ENCODE measurements at places on chromosomes 7 and 10.

DNA sequence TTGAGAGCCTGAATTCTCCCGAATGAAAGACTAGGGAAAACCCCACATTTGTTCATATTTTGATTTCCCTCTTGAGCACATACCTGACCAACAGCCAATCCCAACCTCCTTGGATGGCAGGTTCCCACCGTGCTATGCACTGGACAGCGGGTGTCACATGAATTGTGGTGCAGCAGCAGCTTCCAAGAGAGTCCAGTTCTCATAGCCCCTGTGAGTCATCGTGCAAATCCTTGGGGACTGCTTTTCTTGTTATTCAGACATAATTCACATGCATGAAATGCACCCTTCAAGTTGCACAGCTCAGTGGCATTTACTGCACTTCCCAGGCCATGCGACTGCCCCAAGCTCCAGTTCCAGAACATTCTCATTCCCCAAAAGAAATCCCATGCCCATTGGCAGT lies 67.8 kb upstream of the PPP2R2D start:
- DNase-seq, result no peak

DNA sequence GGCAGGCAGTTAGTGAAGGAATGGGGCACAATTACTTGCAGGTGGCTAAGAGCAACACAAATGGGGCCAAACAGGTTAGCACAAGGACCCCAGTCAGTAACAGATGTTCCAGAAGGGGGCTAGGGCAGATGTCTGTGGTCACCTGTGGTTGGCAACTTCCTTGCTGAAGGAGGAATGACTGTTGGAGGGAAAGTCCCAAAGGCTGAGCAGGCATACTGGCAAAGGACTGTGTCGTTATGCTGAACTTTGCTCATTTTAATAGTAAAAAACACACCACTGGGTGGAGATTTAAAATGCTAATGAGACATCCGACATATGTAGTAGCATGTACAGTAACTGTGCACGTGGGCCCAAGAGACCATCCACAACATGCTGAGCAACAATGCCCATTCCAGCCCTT lies 511.6 kb downstream of the CALN1 start:
- no peak for DNase-seq

- DNase-seq, result peak; percentile 13
These were observed 327.2 kb upstream of the BMPER start for GRCh38 chr7:33578166-33578565.

- no peak for DNase-seq
These were observed 215.3 kb downstream of the MAD1L1 start for GRCh38 chr7:2017481-2017891.

GRCh38 chr10:60230892-60231291 lies 158.8 kb downstream of the ANK3 start:
- no peak for DNase-seq

- DNase-seq, result peak; percentile 54
These were observed 34.3 kb downstream of the FAM53B start for GRCh38 chr10:124709861-124710260.

GRCh38 chr10:7832060-7832459 lies 13.8 kb downstream of the TAF3 start:
- no peak for DNase-seq

- DNase-seq, result no peak
These were observed 221.4 kb downstream of the BICC1 start for GRCh38 chr10:58734116-58734515.

- DNase-seq, result no peak
These were observed 15.0 kb upstream of the ZNF467 start for GRCh38 chr7:149788300-149788851.

- DNase-seq, result no peak
These were observed 10.8 kb upstream of the PON1 start for GRCh38 chr7:95335093-95335492.

DNA sequence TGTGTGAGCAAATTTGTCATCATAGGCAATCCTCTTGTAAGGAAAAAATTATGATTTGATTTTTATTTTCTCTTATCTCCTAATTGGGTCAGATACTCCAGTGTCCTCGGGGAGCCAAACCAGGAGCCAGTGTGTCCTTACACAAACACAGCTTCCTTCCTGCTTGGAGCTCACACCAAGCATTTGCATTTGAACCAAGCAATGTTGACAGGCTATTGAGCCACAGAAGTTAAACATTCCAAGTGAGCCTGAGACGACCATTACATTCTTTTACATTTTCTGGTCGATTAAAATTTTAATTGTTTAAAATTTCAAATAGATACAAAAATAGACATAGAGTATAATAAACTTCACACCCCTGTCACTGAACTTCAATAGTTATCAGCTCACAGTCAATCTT lies 194.8 kb downstream of the CFTR start:
- no peak for DNase-seq

DNA sequence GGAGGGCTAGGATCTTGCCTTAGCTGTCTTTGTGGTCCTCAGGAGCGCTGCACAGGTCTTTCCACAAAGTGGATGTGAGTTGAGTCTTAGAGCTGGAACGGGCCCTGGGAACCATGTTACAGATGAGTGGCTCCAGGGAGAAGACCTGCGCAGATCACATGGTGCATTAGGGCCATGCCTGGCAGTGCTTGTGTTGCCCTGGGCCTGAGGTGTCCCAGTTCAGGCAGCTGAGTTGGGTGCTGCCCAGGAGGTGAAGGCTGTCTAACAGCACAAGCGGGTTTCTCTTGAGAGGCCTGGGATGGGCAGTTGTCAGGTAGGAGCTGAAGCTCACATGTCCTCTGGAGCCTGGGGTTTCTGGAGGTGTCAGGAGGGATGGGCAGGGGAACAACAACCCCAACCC lies 33.7 kb upstream of the ANKRD2 start:
- no peak for DNase-seq

DNA sequence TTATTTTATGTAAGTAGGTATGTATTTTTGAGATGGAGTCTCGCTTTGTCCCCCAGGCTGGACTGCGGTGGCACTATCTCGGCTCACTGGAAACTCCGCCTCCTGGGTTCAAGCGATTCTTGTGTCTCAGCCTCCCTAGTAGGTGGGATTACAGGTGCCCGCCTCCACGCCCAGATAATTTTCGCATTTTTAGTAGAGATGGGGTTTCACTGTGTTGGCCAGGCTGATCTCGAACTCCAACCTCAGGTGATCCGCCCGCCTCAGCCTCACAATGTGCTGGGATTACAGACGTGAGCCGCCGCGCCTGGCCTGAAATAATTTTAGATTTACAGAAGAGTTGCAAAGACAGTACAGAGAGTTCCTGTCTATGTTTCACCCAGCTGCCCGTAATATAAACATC lies 37.5 kb downstream of the PFKFB3 start:
- DNase-seq, result no peak

DNA sequence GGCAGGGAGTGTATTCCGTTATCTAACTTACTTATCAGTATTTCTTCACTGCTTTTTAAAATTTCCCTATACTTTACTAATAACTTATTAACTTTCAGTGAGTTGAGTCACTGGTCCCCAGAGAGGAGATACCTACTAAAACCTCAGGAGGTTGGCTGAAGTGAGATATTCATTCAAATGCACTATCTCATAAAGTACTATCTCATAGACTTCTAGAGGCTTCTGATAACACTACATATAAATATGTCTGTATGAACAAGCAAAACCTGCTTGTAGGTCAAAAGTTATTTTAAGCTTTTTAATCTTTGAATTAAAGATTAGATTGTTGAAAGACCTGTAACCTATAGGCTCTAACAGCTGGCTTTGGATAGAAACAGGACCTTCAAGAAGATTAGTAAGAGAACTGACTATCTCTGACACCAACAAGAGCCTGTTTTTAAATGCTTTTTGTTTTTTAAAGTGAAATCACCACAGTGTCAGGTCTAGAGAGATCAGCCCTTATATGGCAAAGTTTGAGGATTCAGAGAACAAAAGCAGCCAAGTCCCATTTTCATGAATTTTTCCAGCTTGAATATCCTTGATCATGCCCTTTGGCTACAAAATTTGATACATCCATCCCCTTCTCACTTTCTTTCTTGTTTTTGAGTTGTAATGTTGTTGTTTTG lies 242.2 kb downstream of the ARL4A start:
- no peak for DNase-seq

DNA sequence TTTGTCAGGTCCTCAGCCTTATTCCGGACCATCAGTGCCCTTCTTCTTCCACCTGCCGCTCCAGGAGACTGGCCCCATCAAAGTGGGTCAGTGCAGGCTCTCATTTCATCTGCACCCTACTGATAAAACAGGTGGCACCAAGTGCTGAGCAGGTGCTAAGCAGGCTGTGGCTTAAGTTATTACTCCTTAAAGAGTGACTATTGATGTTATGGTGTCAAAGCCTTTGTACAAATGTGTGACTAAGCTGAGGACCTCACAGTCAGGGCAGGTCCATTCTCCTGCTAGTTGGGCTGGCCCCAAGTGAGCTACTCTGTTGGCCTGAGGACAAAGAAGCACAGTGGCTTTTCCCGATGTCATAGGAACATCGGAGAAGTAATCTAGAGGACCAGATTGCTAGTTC lies 11.2 kb upstream of the CALD1 start:
- DNase-seq, result no peak

- DNase-seq, result no peak
These were observed 98.6 kb downstream of the BUB3 start for GRCh38 chr10:123252779-123253178.

GRCh38 chr10:73865459-73866442 lies 8.6 kb downstream of the CAMK2G start:
- DNase-seq, result no peak

- no peak for DNase-seq
These were observed 293.4 kb upstream of the LYZL1 start for GRCh38 chr10:28995497-28995896.

- DNase-seq, result no peak
These were observed 110.4 kb downstream of the RAMP3 start for GRCh38 chr7:45268013-45268412.

DNA sequence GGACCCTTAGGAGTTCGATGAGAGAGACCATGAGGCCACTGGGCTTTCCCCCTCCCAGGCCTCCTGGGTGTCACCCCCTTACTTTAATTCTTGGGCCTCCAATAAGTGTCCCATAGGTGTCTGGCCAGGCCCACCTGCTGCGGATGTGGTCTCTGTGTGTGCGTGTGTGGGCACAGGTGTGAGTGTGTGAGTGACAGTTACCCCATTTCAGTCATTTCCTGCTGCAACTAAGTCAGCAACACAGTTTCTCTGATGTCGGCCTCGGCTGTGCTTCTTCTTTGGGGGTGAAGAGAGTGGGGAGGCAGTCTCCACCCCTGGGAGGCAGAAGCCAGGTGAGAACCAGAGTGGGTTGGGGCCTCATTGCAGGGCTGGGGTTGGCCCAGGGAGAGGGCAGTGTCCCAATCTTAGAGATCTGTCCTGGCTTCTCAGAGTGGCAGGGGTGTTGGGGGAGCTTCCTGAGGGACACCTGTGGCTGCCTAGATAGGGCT lies 1.5 kb downstream of the PVRIG start:
- no peak for DNase-seq

GRCh38 chr10:927131-927530 lies 4.4 kb downstream of the LARP4B start:
- no peak for DNase-seq

DNA sequence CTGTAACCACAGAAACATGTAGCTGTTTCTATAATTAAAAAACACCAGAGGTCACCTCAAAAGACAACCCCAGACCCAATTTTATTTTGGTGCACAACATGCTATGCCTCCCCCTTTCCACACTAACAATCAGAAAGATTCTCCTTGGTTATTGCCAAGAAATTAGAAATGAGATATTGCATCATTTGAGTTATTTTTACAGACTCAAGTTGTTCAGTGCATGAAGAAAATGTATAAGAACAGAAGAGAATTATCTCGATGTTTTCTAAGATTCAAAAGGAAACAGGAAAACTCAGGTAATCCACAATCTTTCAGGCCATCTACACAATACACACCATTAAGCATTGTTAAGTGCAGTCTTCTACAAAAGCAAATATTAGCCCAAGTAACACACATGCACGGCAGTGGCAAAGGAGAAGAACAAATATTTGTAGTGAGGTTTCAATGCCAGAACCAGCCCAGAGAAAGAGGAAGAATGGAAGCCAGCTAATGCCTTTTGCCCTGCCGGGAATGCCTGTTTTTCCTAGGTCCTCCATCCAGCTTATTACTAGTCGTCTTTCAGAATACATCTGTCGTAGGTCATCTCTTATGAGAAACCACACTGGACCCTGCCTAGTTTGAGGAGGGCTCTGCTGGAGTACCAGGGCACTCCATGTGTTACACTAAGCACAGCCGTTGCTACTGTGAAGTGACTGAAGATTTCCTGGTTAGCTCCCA lies 67.6 kb upstream of the C1GALT1 start:
- DNase-seq, result no peak

GRCh38 chr7:41114131-41114530 lies 588.8 kb downstream of the INHBA start:
- no peak for DNase-seq

DNA sequence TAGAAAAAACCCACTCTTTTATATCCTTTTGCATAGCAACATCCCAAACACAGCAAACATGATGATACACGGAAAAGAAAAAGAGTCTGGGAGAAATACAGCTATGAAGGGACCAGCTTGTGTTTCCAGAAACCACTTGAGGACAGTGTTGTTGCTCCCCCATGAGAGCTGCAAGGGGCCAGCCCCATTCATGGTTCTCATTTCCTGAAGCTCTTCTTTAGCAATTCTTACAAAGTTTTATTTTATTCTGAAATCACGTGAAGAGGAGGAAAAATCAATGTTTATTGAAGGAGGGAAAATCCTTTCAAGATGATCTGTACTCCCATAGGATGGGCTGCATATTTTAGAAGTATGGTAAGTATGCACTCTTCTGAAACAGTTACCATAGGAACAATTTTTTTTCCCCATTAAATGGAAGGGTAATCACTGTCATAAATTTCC lies 17.5 kb upstream of the PRTFDC1 start:
- DNase-seq, result no peak

- DNase-seq, result no peak
These were observed 1281.2 kb upstream of the SORCS1 start for GRCh38 chr10:108445746-108446145.

DNA sequence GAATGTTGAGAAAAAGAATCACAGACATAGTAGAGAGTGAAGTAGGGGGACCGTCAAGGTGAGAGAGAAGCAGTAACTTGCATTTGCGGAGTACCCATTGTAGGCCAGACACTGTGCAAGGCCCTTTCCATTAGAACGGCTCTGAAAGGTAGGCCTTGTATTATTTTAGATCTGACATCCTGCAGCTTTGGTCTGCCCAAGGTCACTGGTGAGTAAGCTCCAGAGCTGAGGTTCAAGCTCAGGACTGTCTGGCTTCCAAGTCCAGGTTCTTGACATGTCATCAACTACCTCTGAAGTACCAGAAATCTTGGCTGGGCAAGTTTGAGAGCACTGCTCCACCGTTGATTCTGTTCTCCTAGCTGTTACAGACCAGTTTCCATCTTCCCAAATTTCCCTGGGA lies 13.2 kb upstream of the EVX1 start:
- no peak for DNase-seq

- no peak for DNase-seq
These were observed 992.1 kb downstream of the NRG3 start for GRCh38 chr10:82867056-82867455.

DNA sequence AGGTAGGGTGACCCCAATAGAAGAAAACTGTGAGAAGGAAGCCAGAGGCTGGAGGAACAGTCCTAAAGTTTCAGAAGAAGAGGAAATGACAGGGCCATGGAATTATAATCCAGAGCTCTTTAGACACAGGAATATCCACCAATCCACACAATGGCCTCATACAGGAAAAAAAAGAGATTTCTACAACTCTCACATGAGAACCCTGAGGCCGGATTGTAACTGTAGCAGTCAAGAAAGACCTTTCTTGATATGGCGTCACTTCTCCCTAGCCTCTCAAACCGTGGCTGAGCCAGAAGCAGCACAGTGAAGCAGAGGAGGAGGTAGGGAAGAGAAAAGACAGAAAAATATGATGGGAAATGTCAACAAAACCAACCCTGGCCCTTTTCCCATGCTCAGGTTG lies 76.9 kb downstream of the RAPGEF5 start:
- no peak for DNase-seq

Measured in RWPE1 (cell line).